Fibroblast of skin of back (primary cell): ENCODE measurements at places on chromosomes 1 and 21.

- DNase-seq = no peak
Measured at GRCh38 chr1:53090227-53091147, 28.5 kb downstream of the PODN start.

- DNase-seq = no peak
Measured at GRCh38 chr1:160093624-160094290, 4.7 kb downstream of the IGSF8 start.

DNA sequence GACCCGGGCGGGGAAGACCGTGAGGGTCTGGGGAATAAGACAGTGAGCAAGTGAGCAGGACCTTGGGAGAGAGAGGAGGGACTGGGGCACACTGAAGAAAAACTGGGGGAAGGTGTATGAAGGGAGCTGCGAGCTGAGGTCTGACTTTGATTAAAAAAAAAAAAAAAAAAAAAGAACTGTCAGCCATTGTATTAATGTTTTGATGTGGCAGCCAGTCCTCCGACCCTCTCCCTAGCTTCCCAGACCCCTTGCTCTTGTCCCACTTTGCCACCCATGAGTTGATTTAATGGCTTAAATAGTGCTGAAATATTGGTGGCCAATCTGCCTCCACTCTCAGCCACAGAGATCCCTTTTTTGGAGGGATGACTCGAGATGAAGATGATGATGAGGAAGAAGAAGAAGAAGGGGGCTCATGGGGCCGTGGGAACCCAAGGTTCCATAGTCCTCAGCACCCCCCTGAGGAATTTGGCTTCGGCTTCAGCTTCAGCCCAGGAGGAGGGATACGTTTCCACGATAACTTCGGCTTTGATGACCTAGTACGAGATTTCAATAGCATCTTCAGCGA is 652 bp downstream of the HAX1 start:
- peak; percentile 25 for DNase-seq

- DNase-seq = no peak
Measured at GRCh38 chr1:231849981-231850380, 223.4 kb downstream of the DISC1 start.

DNA sequence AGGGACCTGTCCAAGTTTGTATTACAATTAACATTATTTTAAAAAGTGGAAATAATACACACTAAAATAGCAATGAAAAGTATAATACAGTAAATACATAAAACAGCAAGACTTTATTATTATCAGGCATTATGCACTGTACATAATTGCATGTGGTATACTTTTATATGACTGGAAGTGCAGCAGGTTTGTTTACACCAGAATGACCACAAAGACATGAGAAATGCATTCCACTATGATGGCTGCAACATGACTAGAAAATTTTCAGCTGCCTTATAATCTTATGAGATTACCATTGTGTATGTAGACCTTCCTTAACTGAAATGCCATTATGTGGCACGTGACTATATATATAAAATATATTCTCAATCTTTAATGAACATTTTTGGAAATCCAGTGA is 1699.6 kb downstream of the KCNT2 start:
- peak; percentile 2 for DNase-seq

DNA sequence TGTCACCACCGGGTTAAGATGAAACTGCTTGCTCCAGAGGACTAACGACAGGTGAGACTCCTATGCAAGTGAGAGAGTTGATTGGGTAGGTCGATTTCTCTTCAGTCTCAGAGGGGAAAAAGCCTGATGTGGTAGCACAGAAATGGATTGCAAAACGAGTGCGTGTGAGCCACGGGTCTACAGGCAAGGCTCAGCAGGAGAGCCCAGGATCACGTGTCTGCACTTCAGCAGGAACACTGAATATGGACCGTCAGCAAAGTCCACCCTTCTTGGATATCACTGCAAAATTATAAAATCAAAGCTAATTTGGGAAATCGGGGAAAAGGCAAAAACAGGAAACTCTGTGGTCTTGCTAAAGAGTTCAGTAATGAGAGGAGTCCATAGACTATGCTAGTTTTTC is 107.7 kb upstream of the ZNF648 start:
- no peak for DNase-seq

DNA sequence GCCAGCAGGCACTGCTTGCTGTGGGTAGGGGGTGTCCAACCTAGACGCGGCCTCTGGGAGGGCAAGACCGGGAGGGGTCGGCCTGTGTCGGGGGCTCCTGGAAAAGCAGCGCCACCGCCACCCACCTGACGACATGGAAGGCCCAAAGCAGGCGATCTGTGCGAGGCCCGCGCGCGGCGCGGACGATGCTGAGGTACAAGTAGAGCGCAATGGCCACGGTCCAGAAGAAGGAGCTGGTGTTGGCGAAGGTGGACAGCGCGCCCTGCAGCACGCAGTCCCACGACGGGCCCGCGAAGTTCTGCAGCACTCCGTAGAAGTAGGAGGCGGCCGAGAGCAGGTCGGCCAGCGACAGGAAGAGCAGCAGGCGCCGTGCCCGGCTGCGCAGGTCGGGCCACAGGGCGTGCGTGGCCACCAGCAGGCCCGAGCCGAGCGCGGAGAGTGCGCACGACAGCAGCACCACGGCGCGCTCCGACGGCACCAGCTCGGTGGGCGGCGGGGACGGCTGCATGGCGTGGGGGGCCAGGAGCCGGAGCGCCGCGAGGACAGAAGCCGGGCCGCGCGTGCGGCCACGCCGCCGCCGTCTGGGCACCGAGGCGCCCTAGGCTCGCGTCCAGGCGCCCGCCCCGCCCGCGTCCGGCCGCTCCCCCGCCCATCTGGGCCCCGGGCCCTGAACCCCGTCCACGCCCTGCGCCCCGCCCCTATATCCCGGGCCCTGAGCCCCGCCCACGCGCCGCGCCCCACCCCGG is at the start of gene GPR157:
Gene GPR157, minus strand, starts transcription at position 583 of the 746 bp plus-strand sequence. Its CDS starts 75 bp downstream, at position 508.
- peak; percentile 50 for DNase-seq

DNA sequence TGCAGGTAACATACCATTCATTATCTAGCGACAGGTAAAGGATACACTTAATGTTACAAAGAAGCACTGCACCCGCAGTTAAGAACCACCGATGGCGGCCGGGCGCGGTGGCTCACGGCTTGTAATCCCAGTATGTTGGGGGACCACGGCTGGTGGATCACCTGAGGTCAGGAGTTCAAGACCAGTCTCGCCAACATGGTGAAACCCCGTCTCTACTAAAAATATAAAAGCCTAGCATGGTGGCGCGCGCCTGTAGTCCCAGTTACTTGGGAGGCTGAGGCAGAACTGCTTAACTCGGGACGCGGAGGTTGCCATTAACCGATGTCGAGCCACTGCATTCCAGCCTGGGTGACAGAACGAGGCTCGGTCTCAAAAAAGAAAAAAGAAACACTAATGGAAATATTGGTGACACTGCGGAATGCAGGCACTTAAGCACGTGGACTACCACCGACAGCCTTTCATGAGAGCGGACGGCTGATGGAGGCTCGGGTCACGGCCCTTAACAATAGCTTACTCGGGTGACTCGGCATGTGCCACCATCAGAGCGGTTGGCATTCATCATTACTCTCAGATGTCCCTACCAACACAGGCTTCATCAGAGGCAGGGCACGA is 542 bp downstream of the GAS5 start:
- DNase-seq = no peak

DNA sequence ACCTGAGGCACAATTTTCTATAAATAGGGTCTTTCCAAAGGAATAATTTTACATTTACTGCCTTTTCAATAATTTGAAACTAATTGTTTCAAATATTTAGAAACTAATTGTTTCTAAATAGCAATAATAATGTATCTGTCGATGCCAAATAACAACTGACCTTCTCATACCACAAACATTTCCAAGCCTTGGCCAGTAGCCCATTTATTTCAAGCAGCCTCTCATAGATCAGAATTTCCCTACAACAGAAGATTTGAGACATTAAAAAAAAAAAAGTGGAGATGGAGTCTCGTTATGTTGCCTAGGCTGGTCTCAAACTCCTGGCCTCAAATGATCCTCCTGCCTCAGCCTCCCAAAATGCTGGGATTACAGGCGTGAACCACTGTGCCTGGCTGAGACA is 2.1 kb upstream of the GFI1 start:
- no peak for DNase-seq
